ENCODE measurements at places on chromosomes 4 and X. TPM values are rescaled to one million over a fixed set of nuclear protein-coding genes. Genes with fewer than 3 reads are reported as not detected.

The ATP2B3 gene
- 15.0 TPM for total RNA-seq

The TXLNG gene
- 11.1 TPM for total RNA-seq

The FAT1 gene
- total RNA-seq: 132 TPM

The NEUROG2 gene
- 1.6 TPM for total RNA-seq

The RAB40A gene
- 1.8 TPM for total RNA-seq

The PRDM5 gene
- total RNA-seq: 30.4 TPM

The IL21 gene
- not detected for total RNA-seq

The ITIH6 gene
- not detected for total RNA-seq

The COX7B2 gene
- not detected for total RNA-seq

The UNC5C gene
- 18.9 TPM for total RNA-seq

The PRICKLE3 gene
- 0.69 TPM for total RNA-seq

The DKC1 gene
- total RNA-seq: 27.0 TPM

The SPON2 gene
- 5.1 TPM for total RNA-seq

The SYTL4 gene
- 2.3 TPM for total RNA-seq

The SULT1B1 gene
- 0.69 TPM for total RNA-seq

The NAP1L3 gene
- 164 TPM for total RNA-seq

The FREM3 gene
- 3.2 TPM for total RNA-seq

The PNMA3 gene
- 25.1 TPM for total RNA-seq

The MAB21L2 gene
- 3.0 TPM for total RNA-seq

The TXK gene
- total RNA-seq: 1.2 TPM

The PRSS12 gene
- total RNA-seq: 21.7 TPM

The SOX3 gene
- total RNA-seq: 3.7 TPM

The ATP5ME gene
- 128 TPM for total RNA-seq

The PNMA6F gene
- total RNA-seq: 6.9 TPM

The CAPN6 gene
- 0.23 TPM for total RNA-seq

The ALB gene
- 0.46 TPM for total RNA-seq

The CFP gene
- total RNA-seq: 1.4 TPM

The LUZP4 gene
- total RNA-seq: not detected

The MTTP gene
- 3.9 TPM for total RNA-seq

The CNKSR2 gene
- total RNA-seq: 54.7 TPM

The NBDY gene
- 25.8 TPM for total RNA-seq

The ADGRA3 gene
- total RNA-seq: 59.7 TPM

The NAA11 gene
- not detected for total RNA-seq

The SPANXD gene
- total RNA-seq: not detected

The SCML2 gene
- total RNA-seq: 9.2 TPM

The RXFP1 gene
- 3.7 TPM for total RNA-seq

The CT45A10 gene
- not detected for total RNA-seq

The UGT2A1 gene
- not detected for total RNA-seq

The MAGED4B gene
- total RNA-seq: 112 TPM

The IL3RA gene
- 3.0 TPM for total RNA-seq

The TLR2 gene
- 1.6 TPM for total RNA-seq

The TLL1 gene
- total RNA-seq: 4.6 TPM

The DOK7 gene
- 2.5 TPM for total RNA-seq

The SMPX gene
- not detected for total RNA-seq

The MSMO1 gene
- 442 TPM for total RNA-seq

The SPANXA1 gene
- total RNA-seq: not detected

The GYG2 gene
- 17.8 TPM for total RNA-seq

The FRG2 gene
- total RNA-seq: not detected

The HPRT1 gene
- 26.1 TPM for total RNA-seq

The NEK1 gene
- total RNA-seq: 40.4 TPM

The NXF2B gene
- 0.23 TPM for total RNA-seq

The EDA gene
- total RNA-seq: 4.4 TPM

The MMRN1 gene
- 6.2 TPM for total RNA-seq

The LDB2 gene
- 99.4 TPM for total RNA-seq

The REELD1 gene
- not detected for total RNA-seq

The USP51 gene
- total RNA-seq: 8.1 TPM
